ENCODE measurements at places on chromosomes 7 and 10.

- DNase-seq, result no peak
Measured at GRCh38 chr10:43012578-43012977, 64.3 kb upstream of the RET start.

DNA sequence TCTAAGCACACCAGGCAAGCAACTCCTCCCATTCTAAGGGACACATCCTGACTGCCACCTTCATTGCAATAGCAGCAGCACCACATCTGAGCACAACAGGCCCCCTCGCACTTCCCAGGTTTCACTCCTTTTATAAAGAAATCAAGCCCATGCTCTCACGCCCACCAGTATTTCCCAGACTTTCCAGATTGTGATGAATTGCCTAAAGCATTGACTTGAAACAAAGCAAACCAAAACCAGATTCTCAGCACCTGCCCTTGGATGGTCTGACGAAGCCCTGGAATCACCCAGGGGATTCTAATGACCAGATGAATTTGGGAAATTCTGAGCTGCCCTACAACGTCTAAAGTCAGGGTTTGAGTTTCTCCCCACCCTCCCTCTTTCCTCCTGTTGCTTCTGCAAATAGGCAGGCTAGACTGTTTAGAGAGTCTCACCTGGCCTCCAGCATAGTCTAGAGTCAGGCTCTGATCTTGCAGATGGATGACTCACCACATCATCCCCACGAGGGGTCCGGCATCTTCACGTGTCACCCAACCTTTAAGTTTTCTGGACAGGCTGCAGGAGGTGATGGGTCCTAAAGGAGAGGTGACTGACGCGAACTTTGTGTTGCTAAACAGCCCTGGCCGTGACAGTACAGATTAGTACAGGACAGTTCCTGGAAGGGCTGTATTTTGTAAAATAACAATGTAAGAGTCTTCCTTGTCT lies 198.0 kb downstream of the SKIDA1 start:
- no peak for DNase-seq

GRCh38 chr7:28005075-28005846 lies 175.3 kb downstream of the JAZF1 start:
- DNase-seq, result no peak

DNA sequence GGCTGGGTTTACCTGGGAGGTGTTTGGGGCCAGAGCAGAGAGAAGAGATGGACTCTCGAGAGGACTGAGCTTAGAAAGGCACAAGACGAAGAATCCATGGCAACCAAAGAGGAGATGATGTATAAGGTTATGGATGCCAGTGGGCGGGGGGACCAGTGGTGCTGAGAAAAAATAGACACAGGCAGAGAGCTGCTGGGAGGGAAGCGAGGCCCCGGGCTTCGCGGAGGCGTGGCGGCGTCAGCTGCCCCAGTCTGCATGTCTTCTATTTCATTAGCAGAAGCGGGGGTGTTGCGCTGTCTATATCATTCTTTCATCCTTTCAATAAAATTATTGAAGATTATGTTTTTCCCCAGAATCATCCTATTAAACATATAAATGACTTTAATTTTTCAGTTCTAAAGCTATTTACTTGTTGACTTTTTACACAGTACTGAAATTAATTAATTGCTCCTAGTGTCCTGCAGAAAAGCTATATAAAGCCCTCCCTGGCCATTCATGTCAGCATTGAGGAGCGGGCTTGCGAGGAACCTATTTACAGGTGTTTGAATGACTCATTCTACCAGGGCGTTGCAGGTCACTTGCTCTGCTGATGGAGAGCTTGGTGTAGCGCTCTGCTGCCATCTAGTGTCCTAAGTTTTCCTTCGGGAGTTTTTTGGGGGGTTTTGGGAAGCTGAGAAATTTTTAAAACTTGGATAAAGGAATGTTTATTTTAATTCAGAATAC lies 42.9 kb upstream of the BHLHA15 start:
- DNase-seq, result peak; percentile 57

- DNase-seq, result peak; percentile 74
Measured at GRCh38 chr10:132735341-132735775, 50.6 kb downstream of the NKX6-2 start.

DNA sequence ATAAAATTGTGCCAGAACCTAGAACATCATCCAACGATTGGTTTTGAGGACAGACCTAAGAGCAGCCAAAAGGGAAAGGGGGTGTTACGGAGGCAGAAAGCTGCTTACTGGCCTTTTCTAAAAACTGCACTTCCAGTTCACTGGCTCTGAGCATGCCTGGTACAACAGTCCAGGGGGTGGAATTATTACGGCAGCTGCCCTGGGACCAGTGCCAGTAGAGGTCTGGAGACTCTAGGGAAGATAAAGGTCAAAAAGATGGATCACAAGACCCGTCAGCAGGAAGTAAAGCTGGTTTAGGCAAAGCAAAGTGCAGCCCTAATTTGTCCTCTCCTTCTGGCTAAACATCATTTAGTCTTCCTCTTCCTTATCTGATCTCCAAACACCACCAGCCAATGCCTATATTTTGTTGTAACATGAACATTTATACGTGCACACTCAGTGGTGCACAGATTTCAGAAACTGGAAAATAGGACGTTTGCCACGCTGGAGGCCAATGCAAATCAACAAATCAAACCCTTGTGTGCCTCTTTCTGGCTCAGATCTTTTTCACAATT lies 216.4 kb upstream of the DPP6 start:
- no peak for DNase-seq

DNA sequence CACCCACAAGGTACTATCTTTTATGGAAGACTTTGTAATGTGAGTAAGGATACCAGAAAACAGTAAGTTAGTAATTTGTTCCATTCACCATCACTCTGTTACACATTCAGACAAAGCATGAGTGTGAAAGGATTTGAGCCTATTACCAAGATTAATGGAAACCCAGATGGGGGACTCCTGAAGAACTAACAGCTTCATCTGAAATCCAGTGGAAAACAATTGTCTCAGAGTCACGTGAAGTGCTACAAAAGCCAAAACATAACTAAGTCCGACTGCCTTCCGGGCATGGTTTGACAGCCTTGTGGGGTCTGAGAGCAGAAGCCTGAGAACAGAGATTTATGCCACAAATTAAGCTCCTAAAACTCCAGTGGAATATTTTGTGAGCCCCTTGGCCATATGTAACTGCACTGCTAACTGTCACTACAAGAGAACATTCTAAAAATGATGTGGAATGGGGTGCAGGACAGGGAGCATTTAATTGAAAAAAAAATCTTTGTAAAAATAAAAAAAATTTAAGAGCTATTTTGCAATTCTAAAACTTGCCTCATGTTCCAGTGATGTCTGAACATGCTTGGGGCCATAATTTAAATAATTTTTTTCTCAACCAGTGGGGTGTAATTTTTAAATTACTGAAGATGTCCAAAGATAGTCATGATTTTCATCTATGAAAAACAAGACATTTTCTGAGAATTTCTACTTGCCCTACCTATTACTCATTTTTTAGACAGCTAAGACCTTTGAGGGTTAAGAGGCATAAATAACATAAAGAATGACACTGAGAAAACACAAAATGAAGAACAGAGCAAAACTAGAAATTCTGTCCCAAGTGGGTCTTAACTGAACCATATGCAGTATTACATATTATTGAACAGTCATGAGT lies 555.0 kb downstream of the INHBA start:
- DNase-seq, result no peak

DNA sequence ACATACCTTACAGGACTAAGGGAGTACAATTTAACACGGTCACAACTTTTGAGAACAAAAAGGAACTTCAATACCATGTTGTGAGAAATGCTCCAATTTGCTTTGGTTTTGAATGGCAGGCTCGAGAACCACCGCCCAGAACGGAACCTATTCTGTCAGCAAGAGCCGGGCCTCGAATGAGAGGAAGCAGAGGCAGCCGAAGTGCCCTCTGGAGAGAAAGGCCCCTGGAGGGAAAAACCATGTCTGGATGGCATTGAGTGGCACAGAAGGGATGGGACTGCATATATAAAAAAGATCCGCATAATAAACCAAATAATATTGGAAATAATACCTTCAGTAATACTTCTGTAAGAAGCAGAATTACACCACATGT lies 85.6 kb downstream of the CHST15 start:
- DNase-seq, result no peak

GRCh38 chr10:103792547-103792946 lies 62.8 kb downstream of the SH3PXD2A start:
- no peak for DNase-seq

DNA sequence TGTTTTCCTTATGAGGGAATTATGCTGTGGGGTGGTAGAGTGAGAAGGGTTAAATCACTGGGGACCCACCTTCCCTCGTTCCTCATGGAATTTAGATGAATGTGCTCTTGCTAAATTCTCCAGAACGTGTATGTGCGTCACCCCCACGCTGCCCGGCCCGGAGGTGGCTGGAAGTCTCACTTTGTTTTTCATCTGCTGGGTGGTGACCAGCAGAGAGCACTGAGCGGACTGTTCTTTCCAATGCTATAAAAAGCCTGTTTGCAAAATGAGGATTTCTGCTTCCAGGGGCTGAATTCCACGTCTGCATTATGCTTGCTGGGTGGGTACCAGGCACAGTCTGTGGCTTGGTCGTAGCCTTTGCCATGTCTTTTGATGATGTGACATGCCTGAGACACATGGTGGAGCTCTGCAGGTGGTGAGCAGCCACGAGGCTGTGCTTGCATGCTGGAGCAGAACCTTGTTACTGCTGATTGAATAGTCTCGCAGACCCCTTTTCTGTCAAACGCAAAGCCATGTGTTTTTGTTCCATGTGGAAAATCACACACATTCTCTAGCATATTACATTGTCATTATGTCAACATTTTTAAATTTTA lies 31.9 kb upstream of the INSYN2A start:
- DNase-seq, result peak; percentile 60

GRCh38 chr7:78413568-78413967 lies 615.0 kb downstream of the PHTF2 start:
- no peak for DNase-seq

GRCh38 chr7:68276725-68277124 lies 1280.1 kb downstream of the TYW1 start:
- DNase-seq, result no peak

GRCh38 chr7:38476764-38477163 lies 154.4 kb downstream of the AMPH start:
- no peak for DNase-seq

DNA sequence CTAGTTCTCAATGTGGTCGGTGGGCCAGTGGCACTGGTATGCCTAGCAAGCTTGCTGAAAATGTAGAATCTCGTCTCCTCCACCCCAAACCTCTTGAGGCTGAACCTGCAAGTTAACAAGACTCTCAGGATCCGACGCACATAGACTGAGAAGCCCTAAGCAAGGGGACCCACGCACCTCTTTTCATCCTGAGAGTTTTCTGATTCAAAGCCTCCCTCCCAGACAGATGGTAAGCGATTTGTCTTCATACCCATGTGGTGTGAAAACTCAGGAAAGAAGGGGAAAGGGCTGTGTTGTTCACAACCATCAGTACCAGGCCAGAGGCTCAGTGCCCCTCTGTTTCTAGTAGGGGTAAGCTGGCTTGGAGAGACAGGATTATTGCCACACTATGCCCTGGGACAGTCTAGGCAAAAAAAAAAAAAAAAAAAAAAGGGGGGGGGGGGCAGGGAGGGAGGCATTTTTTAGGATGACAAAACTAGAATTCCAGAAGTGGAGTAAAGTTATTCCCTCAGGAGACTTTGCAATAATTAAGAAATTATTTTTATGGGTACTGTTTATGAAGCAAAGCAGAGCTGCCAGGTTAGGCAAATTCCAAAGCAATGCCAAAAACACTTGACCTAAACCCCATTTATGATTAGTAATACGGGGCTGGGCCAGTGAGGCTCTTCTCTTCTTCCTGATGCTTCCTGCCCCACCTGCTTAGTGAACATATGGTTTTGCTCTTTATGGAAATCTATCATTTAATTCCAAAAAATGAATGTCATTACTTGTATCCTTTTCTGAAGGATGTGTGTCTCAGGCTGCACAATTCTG lies 117.6 kb upstream of the PDLIM1 start:
- no peak for DNase-seq

DNA sequence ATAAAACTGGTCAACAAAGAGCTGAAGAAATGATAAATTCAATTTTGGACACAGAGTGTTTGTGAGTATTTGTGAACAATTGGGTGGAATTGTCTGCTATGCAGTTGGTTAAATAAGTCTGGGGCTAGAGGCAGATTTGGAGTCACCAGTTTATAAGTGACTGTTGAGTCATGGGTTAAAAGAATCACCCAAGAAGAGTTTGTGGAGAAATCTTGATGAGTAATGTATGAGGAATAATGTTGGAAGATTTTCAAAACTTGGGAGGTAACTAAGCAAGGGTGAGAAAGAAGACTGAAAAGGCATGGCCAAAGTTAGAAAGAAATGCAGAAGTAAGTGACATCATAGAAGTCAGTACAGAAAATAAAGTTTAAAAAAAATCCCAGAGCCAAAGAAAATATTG lies 750.7 kb downstream of the MAGI2 start:
- DNase-seq, result no peak

DNA sequence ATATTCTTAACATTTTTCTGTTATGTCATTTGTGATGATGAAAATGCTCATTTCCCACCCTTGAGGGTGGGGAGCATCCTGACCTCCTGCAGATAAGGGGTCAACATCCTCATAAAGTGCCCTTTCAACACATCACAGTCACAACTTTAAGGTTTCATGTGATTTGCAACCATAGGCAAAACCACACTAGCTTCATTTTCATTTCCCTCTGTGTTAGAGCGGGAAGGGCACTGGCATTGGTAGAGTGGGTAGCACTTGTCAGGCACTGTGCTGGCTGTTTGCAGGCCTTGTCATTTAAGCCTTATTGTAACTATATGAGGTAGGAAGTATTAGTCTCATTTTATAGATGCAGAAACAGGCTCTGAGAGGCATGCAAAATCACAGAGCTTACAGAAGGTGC lies 39.8 kb downstream of the PSMC2 start:
- no peak for DNase-seq

DNA sequence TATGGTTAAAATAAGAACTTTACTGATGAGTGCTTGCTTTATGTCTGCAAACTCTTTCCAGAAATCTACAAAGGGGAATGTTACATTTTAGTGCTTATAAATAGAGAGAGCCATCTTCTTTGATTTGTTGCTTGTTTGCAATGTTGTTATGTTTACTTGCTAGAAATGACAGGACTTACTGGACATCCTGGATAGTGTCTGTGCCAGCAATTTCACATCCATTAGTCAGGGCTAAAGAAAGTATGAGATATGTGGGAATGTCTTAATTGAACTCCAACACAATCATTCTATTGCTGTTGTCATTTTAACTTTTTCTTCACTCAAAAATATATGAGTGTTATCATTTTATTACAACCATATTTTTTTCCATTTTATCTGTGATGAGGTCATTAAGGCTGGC lies 453.2 kb downstream of the TNS3 start:
- DNase-seq, result no peak

DNA sequence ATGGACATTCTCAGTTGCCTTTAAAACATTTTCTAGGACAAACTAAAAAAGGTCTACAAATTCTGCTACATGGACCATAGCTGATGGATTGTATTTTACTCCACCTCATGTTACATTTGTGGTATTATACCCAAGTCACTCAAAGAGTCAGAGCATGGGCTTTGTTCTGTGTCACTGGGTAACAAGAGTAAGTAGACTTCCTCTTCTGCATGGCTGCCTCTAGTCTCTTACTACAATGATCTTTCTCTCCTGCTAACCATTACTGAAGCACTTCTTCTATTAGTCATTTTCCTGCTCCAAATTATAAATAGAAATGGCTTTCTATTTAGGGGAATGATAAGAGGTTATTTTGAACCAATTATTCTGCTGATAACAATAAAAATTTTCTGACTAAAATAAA lies 727.4 kb upstream of the NRP1 start:
- DNase-seq, result no peak

Data from midbrain (tissue), 1 donor.